Stimulated activated CD4-positive, alpha-beta T cell treated with anti-CD3 and anti-CD28 coated beads, Interleukin-2, amount 100 ng/mL, for 4 hours (primary cell): ENCODE measurements at places on chromosomes 2 and 18.

GRCh38 chr2:194491409-194492115 lies 1165.5 kb upstream of the SLC39A10 start:
- no peak for DNase-seq

- no peak for DNase-seq
Measured at GRCh38 chr2:31083234-31083993, 54.8 kb downstream of the GALNT14 start.

GRCh38 chr18:62792016-62792415 lies 76.7 kb downstream of the PHLPP1 start:
- no peak for DNase-seq

- DNase-seq: no peak
Measured at GRCh38 chr18:59810183-59810582, 89.6 kb upstream of the PMAIP1 start.

- no peak for DNase-seq
Measured at GRCh38 chr2:140508756-140509155, 1622.1 kb downstream of the LRP1B start.

DNA sequence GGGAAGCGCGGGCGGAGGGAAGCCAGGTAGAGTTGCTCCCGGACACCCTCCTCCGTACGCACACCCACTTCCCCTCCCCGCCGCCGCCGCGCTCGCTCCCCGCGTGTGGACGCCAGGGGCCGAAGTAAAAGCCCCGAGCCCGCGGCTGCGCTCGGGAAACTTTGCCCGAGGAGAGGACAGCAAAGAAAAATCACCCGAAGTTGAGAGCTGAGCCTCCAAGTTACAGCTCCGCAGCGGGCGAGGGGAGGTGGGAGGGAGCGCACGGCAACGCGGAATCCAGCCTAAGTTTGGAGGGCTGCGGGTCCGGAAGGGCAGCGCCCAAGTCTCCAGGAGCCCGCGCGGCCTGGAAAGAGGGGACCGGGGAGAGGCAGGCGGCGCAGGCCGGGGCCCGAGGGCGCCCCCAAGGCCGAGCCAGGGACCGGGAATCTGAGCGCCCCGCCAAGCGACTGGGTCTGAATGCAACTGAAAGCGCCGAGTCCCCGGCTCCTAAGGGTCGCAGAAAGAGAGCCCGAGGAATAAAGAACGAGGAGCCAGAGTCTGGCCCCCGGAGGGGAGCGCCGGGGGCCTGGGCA lies 706 bp upstream of the BCL11A start:
- no peak for DNase-seq

GRCh38 chr2:65204461-65205210 lies 23.0 kb upstream of the ACTR2 start:
- DNase-seq: no peak

- no peak for DNase-seq
Measured at GRCh38 chr2:73092146-73092783, 20.5 kb downstream of the RAB11FIP5 start.

GRCh38 chr2:23449413-23449812 lies 64.4 kb downstream of the KLHL29 start:
- no peak for DNase-seq

GRCh38 chr2:226983895-226984749 lies 148.3 kb downstream of the RHBDD1 start:
- DNase-seq: no peak

GRCh38 chr18:73613706-73614340 lies 533.8 kb downstream of the FBXO15 start:
- DNase-seq: no peak

- no peak for DNase-seq
Measured at GRCh38 chr2:74536166-74536950, 6.6 kb downstream of the HTRA2 start.

GRCh38 chr2:157628477-157629415 lies at the start of gene ACVR1C:
Gene ACVR1C (minus strand): TSS chr2:157628864. CDS start chr2:157628644, 220 bp downstream.
- DNase-seq: peak; percentile 41

DNA sequence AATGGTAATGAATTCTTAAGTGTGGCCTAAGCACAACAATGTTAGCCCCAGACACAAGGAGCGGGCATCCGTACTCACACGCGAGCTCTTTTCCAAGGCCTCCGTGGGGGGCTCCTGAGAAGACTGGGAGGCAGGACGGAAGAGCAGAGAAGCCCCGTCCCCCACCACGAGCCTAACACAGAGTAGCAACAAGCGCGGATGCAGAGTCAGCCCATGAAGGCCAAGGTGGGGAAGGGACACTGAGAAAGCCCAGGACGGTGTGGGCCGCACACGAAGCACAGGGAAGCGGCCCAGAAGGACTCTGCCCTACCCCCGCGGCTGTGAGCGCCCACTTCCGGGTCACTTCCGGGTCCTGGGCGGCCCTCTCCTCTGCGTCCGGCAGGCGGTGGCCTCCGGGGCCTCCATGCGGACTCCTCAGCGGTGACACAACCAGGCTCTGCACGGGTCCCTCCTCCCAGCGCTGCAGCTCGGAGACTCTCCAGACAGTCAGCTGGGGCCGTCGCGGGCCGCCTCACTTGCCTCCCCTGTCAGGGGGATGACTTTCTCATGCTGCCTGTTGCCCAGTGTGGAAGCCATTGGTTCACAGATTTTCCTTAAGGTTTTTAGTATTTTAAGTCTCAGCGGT lies 151.5 kb downstream of the MTCL1 start:
- DNase-seq: no peak

DNA sequence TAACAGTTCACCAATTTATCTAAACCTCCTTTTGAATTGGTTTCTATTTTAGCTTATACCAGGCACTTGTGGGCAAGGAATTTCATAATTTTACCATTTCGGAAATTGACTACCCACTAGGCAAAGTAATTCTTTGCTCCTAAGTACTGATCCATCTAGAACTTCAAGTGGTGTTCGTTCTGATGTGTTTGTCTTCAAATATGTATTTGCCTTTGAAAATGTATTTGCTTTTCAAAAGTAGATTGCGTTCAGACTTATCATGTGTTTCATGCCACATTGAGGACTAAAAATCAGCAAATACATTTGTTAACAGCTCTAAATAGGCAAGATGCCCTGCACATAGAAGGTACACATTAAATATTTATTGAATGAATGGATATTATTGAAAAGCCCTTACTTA lies 26.7 kb downstream of the IFIH1 start:
- DNase-seq: no peak

DNA sequence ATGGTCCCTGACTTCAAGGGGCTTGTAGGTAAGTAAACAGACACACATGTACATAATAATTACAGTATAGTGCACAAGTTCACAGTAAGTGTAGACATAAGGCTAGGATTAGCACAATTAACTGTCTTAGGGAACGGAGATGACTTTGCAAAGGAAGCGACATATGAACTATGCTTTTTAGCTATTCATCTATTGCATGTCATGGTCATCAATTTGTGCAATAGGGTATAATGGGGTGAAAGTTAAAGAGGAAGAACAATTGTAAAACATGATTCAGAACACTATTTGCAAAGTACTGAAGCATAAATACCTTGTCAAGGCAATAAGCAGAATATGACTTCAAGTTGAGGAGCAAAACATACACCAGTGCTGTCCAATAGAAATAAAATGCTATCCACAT lies 112.3 kb upstream of the SLC8A1 start:
- no peak for DNase-seq

- DNase-seq: no peak
Measured at GRCh38 chr2:118047380-118047826, 33.5 kb upstream of the CCDC93 start.

GRCh38 chr2:84817239-84817655 lies 63.6 kb downstream of the TRABD2A start:
- no peak for DNase-seq

GRCh38 chr2:113120861-113121260 lies 6.5 kb upstream of the IL1RN start:
- DNase-seq: no peak

DNA sequence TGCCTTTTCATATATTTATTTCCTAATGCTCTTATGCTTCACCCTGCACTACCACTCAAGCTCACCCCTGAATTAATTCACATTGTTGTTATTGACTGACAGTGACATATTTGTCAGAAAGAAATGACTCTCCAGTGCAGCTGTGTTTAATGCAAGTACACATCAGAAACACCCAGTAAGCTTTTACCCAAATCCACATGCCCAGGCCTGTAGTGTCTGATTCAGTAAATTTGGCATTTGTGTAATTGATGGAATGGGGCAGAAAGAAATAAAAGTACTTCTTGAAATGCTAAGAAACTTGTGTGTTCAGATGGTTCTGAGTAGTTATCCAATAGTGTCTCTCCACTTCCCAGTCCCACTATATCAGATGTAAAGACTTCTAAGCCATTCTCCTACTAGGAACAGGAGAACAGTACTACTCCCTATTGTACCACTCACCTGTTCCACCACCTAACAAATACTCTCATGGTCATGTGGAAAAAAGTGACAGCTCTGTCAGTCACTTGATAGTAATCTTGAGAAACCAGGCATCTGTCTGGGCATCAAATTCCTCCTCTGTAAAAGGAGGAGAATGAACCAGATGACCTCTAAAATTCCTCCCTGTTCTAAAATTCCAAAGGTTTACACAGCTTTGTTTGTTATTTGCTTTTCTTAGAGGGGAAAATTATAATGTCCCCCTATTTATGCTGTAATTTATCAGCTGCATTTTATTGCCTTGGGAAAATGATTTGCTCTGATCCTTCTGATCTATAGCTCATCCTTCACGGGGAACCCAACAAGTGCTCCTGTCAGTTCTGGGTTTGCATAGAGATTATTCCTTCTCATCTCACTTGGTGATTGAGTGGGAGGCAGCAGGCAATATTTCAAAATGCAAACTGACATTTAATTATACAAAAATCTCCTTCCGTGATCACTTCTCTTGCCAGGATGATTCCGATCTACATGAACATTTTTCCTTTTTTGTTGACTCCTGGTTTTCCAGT lies 70.9 kb downstream of the ZNF385B start:
- DNase-seq: no peak

DNA sequence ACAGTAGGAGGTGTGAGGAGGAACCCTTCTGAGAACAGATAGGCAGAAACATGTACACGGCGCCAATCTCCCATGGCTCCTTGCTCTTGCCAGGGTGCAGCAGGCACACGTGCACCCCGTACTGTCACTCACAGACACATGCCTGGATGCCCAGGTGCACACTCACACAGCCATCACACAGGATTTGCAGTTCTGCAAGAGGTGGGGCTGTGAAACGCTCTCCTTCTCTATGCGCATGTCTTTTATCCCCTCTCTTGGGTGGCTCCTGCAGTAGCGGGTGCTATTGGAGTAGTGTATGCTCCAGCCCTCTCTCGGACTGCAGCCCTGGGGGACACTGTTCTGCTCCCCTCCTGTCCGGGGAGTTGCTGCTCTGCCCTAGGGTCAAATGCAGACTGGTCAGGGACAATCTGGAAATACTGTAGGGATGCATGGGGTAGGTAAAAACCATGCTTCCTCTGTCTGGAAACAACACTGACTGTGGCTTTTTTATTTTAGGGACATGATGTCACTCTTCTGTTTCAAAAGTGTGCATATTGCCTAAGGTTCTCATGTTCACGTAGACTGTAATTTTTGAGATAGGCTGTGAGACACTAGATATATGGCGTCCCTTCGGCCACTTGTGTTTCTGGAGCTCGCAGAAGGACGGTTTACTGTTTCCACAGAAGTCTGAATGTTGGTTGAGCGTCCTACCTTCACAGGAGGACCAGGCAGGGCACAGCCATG lies 118.5 kb downstream of the PRKCE start:
- DNase-seq: no peak

- no peak for DNase-seq
Measured at GRCh38 chr18:51726614-51727013, 529.1 kb upstream of the MEX3C start.

DNA sequence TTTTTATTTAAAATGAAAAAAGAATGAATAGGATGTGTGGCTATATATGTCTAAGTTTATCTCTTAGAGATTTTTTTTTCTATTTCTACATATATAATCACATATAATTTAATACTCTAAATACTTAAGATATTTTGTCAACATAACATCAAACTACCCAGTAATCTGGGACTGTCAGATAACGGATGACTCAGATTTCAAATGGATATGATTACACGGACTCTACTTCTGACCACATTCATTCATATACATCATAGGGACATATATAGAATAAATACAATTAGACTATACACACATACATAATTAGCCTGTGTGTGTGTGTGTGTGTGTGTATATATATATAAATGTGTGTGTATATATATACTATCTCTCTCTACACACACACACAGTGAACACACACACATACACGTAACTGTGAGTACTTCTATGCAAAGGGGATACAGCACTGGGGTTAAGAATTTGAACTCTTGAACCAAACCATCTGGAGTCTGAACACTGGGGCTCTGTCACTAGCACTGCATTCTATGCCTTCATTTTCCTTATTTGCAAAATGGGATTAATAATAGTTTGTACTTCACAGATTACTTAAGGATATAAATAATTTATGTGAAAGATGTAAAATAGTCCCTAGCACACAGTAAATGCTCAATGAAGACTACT lies 59.5 kb downstream of the CHN1 start:
- no peak for DNase-seq

DNA sequence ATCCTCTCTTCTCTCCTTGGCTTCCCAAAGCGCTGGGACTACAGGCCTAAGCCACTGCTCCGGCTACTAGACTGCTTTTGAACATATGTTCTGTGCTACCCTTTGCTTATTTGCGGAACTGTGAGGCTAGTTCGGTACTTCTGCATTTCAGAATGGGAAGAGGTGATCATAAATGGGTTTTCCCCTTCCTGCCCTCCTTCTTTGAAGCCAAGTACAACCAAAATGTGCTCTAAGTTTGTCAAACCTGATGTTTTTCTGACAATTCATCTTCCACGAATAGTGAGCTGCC lies 1.7 kb upstream of the ESCO1 start:
- DNase-seq: no peak

DNA sequence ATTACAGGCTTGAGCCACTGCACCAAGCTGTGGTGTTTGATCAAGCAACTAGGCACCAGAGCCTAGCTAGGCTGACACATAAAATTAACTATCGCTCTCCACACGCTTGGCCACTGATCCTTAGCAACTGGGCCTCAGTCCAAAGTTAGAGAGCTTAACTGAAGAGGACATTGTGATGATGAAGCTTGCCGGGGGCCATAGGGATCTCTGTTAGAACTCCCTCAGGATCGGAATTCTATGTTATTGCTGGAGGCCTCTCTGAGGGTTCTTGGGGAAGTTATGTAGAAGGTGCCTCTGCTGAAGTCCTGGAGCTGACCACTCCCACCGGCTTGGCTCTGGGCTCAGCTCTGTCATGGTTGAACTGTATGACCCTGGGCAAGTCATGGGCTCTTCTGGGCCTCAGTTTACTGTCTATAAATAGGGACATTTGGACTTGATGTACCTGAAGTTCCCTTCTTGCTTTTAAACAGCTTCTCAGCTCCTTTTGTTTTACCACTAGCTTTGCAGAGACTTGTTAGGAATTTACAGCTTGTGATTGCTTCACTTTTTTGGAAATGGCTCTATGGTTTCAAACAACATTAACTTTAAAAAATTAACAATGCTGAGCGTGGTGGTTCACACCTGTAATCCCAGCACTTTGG lies 44.1 kb downstream of the GATA6 start:
- DNase-seq: no peak

- no peak for DNase-seq
Measured at GRCh38 chr2:9240745-9241144, 34.1 kb downstream of the ASAP2 start.
